Metanephros (tissue), 2 donors: ENCODE measurements at places on chromosomes 4 and X. TPM values are rescaled to one million over a fixed set of nuclear protein-coding genes. Genes with fewer than 3 reads are reported as not detected.

ESX1 gene
- not detected for total RNA-seq

ZFP92 gene
- total RNA-seq = 1.5 TPM

PDGFC gene
- total RNA-seq = 40.4 TPM

PGRMC1 gene
- total RNA-seq = 208 TPM

MTNR1A gene
- 2.0 TPM for total RNA-seq

RAB40A gene
- total RNA-seq = 0.88 TPM

RPS6KA6 gene
- 10.8 TPM for total RNA-seq

PRR27 gene
- total RNA-seq = not detected

SPANXD gene
- total RNA-seq = not detected

MND1 gene
- 4.4 TPM for total RNA-seq

CSAG3 gene
- total RNA-seq = not detected

GRIA3 gene
- total RNA-seq = 4.4 TPM

IRS4 gene
- 2.9 TPM for total RNA-seq

ASB9 gene
- total RNA-seq = 11.9 TPM

TACR3 gene
- total RNA-seq = 1.6 TPM

ARX gene
- total RNA-seq = 0.06 TPM

TMPRSS11E gene
- 0.18 TPM for total RNA-seq

CFAP99 gene
- total RNA-seq = 0.41 TPM

PLAC8 gene
- total RNA-seq = 8.3 TPM

SCML2 gene
- total RNA-seq = 6.7 TPM

AMBN gene
- 0.47 TPM for total RNA-seq

ERAS gene
- not detected for total RNA-seq

CXorf49 gene
- not detected for total RNA-seq

PHKA1 gene
- total RNA-seq = 6.4 TPM

FHIP1A gene
- 21.0 TPM for total RNA-seq

ARHGEF6 gene
- 14.5 TPM for total RNA-seq

CT45A5 gene
- total RNA-seq = not detected

KIT gene
- 15.1 TPM for total RNA-seq

VCX3A gene
- not detected for total RNA-seq

RASGEF1B gene
- total RNA-seq = 29.2 TPM

DAPP1 gene
- 4.6 TPM for total RNA-seq

PITX2 gene
- 8.8 TPM for total RNA-seq

OPN1MW gene
- not detected for total RNA-seq
